ENCODE measurements at places on chromosomes 5 and 9.

DNA sequence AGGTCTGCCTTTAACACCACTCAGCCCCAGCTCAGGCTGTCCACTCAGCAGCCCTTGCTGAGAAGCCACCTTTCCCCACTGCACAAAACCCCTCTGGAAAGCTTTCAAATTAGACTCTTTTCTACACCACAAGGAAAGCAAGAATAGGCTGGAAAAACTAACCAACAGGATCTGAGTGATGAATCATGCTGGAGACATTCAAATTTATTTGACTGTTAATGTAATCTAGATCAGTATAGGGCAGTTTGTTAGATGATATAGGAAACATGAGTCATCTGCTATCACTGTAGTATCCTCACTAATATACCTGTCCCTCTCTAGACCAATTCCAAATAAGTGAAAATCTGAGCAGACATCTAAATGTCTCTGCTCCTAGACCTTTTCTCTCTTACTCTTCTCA is 127.8 kb upstream of the PAM start:
- no peak for DNase-seq

DNA sequence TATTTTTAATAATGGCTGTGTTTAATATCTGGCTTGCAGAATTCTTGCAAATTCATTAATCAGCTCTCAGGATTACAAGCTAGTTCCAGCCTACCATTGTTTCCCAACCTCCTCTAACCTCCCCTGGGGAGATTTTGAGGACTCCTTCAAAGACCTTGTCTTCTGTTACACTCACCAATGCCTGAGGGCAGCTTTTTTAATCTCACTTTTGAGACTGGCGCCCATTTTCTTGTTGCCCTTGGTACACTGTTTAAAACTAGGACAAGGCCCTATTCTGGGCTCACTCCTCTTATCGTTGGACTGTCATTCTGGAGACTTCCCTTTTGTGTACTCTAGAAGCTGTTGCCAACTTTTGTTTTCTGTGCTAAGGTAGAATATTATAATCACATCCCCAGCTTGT is 13.6 kb upstream of the EQTN start:
- no peak for DNase-seq

GRCh38 chr9:17782430-17783149 is 203.7 kb downstream of the SH3GL2 start:
- DNase-seq, result no peak

- no peak for DNase-seq
These were observed 46.1 kb downstream of the SLC25A46 start for GRCh38 chr5:110784901-110785300.

DNA sequence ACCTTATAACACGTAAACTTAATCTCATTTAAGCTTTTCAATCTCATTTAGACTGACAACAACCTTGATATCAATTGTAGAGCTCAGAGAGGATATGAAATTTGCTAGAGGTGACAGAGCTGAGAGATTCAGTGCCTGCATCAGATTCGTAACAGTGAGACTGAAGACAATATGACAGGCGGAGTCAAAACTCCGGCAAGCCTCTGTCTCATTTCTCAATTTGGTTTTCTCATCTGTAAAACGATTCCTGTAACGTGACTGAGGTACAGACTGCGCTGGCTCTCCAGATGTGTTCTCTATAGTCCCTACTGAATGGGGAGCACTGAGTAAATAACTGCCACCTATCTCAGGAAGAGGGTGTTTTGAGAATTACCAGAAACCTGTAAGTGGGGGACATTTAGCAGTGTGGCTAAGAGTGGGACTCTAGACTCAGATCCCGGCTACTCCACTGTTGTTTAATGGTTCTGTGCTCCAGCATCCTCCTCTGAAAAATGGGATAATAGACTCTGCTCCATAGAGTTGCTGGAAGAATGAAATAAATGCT is 3.0 kb upstream of the MCIDAS start:
- DNase-seq, result no peak

DNA sequence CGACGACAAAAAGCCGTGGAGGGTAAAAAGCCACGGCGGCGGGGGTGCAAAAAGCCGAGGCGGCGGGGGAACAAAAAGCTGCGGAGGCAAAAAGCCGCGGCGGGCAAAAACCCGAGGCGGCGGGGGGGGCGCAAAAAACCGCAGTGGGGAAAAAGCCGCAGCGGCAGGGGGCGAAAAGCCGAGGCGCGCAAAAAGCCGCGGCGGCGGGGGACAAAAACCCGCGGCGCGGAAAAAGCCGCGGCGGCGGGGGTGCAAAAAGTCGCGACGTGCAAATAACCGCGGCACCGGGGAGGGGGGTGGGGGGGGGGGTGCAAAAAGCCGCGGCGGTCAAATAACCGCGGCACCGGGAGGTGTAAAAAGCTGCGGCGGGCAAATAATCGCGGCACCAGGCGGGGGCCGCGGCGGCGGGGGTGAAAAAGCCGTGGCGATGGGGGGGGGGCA is 511.5 kb downstream of the FOXD4L5 start:
- no peak for DNase-seq

DNA sequence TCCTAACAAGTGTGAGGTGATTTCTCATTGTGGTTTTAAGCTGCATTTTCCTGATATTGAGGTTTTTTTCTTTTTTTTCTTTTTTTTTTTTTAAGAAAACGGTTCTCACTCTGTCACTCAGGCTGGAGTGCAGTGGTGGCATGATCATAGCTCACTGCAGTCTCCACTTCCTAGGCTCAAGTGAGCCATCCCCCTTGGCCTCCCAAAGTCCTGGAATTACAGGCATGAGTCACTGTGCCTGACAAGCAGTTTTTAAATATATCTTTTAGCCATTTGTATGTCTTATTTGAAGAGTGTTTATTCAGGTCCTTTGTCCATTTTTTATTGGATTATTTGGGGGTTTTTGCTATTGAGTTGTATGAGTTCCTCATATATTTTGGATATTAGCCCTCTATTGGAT is 53.8 kb downstream of the GCNT1 start:
- no peak for DNase-seq

DNA sequence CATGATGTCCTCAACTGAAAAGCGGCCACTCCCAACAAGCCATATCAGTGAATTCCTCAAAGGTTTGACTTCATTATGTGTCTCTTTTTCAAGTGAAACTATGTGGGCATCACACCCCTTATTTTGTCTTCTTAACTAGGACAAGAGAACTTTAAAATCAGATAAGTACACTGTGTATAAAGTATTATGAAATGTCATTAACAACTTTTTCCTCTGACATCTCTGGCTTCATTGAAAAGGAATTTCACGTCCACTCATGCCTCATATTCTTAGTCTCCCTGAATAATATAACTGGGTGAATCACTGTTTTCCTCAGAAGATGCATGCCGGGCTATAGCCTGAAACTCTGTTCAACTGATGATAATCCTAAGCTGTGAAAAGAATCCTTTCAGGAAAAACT is 415.8 kb downstream of the ACTL7B start:
- DNase-seq, result no peak

GRCh38 chr9:136571531-136571930 is 25.7 kb upstream of the NOTCH1 start:
- no peak for DNase-seq

GRCh38 chr5:146018514-146019375 is 82.4 kb downstream of the SH3RF2 start:
- no peak for DNase-seq

GRCh38 chr9:114181607-114182409 is 26.5 kb downstream of the COL27A1 start:
- DNase-seq, result no peak

GRCh38 chr9:115278326-115279035 is 160.5 kb upstream of the TNC start:
- no peak for DNase-seq

DNA sequence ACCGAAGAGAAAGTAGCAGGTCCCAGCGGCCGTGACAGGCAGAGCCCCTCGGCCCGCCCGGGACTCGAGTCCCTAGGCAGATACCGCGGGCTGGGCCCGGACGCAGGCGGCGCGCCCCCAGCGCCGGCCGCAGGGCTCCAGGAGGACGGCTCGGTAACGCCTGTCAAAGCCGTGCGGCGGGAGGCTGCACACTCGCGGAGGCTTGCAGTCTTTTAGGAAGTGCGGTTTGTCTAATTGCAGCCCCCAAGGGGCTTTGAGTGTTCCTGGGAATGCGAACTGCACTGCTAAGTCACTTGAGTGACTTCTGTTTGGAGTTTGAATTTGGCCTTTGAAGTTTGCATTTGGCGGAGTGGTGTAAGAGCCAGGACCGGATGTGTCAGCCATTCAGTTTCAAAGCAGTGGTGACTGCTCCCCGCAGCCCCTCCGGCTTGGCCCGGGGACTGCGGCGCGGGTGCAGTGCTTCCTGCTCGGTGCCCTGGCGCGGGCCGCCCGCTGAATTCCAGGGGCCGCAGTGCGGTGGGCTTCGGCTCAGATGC is 1.3 kb downstream of the MAP3K1 start:
- no peak for DNase-seq

DNA sequence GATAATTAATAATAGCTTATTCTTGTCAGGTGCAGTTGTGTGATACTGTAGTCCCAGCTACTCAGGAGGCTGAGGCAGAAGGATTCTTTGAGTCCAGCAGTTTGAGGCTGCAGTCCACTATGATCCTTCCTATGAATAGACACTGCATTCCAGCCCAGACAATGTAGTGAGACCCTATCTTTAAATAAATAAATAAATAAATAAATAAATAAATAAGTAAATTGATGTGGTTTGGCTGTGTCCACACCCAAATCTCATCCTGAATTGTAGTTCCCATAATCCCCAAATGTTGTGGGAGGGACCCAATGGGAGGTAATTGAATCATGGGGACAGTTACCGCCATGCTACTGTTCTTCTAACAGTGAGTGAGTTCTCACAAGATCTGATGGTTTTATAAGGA is 5.6 kb upstream of the ELL2 start:
- no peak for DNase-seq

GRCh38 chr9:70535546-70536323 is 121.3 kb upstream of the KLF9 start:
- DNase-seq, result no peak

GRCh38 chr5:93208141-93208751 is 372.8 kb downstream of the NR2F1-AS1 start:
- no peak for DNase-seq

GRCh38 chr5:99037668-99038067 is 108.9 kb upstream of the CHD1 start:
- peak; percentile 39 for DNase-seq

DNA sequence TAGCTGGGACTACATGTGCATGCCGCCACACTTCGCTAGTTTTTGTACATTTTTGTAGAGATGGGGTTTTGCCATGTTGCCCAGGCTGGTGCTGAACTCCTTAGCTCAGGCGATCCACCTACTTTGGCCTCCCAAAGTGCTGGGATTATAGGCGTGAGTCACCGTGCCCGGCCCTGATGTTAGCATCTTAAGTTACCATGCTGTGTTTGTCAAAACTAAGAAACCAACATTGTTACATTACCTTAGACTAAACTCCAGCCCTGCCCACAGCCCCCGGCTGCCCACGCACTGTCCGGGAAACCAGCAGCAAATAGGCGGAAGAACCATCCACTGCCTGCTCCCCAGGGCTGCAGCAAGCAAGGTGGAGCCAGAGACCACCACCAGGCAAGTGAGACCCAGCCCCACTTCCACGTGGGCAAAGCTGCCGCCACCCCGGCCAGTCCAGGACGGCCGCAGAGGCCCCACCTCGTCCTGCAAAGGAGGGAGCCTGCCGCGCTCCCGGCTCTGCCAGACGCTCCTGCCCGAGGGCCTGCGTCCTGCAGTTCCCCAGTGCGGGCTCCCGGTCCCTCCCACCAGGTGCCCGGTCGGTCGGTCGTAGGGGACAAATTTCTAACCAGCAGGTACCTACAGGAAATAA is 35.7 kb upstream of the TXN start:
- no peak for DNase-seq

DNA sequence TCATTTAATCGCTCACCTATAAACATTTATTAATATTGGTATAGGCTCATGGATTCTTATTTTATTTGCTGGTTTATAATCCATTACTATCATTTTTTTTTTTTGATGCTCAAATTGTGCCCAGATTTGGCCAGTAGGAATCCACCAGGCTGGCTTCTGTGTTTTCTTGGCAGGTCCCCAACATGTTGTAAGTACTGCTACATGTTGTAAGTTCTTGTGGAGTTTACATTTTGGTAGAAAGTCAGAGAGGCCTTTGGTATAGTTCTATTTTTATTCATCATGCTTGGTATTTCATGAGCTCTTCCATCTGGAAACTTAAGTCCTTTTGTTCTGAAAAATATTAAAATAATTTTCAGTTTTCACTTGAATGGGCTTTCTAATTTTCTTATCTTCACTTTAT is 47.1 kb downstream of the MAT2B start:
- no peak for DNase-seq

- no peak for DNase-seq
These were observed 196.2 kb downstream of the CACNA1B start for GRCh38 chr9:138073808-138074207.

GRCh38 chr9:86097510-86098224 is 1.7 kb downstream of the GOLM1 start:
- no peak for DNase-seq

- DNase-seq, result no peak
These were observed 49.2 kb downstream of the EBF1 start for GRCh38 chr5:159050316-159051143.

DNA sequence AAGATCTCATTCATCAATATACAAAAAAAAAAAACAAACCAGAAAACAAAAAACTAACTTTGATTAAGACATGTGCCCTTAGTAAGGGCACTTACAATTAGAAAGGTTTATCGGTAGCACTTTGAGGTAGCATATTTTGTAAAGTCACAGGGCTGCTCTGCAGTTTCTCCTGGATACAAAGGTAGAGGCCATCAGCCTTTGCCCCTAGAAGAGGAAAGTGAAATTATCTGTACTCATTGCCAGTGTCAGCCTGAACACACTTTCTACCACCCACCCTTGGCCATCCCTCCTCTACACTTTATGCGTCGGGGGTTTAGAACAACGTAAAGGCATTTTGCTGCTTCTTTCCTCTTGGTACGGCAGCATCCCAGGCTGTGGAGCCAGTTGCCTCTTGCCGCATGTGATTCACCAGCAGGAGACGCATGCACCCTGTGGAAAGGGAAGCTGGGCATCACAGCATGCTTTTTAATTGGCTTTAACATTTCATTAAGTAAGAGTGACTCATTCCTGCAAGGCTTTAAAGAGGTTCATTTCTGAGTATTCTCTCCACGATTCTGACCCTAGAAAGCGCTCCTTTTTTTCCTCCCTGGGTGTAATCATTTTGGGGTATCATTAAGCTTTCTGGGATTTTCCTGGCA is 84.6 kb downstream of the CEMIP2 start:
- DNase-seq, result no peak

GRCh38 chr5:77973253-77973609 is 197.1 kb upstream of the TBCA start:
- DNase-seq, result no peak

DNA sequence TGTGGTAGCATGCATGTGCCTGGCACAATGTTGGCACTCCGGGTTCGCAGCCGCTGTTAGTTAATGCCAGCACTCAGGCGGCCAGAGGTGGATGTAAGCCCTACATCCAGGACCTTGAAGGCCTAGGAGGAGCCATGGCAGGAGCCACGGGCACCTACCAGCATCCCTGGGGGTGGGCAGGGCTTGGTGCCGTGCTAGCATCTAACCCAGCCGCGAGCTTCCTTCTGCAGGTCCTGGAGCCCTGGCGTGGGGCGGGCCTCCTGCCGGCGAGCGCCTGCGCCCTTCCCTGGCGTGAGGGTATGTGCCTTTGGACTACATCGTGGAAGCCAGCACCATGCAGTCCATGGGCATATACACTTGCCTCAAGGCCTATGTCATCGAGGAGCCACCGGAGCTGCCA is 53.8 kb downstream of the COL27A1 start:
- DNase-seq, result no peak

GRCh38 chr5:115584501-115584900 is 17.8 kb downstream of the TICAM2 start:
- no peak for DNase-seq
